ENCODE measurements at places on chromosomes 1 and 21.

DNA sequence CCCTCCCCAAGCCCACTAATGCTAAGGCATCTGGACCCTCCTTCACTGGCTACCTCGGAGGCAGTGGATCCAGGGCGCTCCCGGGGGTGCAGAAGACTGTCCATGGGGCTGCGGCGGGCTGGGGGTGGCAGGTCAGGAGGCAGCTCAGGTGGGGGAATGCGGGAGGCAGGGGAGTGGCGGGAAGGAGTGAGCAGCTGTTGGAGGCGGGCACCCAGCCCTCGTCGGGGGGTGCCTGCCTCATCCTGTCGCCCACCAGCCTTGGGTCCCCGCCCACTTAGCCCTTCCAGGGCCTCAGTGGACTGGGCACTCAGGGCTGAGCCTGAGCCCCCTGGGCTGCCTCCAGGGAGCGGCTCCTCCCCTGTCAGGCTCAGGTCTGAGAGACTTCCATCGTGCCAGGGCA, 10.7 kb upstream of the GATAD2B start:
- DNase-seq, result no peak

DNA sequence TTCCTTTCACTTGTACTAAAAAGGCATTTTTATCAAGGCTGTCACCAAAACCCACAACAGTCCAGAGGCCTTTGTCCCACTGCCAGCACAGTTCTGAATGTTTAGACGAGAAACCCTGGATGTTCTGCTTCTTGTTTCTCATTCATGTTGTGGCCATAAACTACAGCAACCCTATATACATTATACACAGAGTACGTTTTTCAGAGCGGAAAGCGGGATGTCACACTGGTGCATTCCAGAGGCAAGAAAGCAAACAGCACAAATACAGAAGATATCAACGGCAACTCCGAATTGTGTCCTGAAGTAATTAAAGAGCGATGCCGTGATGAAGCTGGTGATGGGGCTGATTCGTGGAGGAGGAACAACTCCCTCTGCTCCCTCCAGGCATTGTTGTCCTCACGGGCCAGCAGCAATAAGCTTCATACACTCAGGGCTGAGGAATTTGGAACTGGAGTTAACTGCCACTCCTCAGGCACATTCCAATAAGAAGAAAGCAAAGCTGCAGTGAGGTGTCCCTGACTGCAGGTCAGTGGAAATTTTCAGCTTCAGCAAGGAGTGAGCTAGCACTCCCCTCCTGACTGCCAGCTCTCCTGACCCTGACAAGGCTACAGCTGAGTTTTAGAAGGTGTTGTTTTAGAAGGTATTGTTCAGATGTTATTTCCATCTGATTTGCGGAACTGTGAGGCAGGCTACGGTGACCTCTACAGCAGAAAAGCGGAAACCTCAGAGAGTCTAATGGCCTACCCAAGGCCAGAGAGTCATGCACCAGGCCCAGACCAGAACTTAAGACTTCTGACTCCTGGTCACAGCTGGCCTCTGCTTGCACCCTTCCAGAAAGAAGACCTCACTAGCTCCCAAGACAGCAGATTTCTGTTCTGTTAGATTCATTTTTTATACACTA, 149.0 kb downstream of the TGFBR3 start:
- no peak for DNase-seq

GRCh38 chr1:54283635-54284385, 83.8 kb downstream of the MRPL37 start:
- no peak for DNase-seq

DNA sequence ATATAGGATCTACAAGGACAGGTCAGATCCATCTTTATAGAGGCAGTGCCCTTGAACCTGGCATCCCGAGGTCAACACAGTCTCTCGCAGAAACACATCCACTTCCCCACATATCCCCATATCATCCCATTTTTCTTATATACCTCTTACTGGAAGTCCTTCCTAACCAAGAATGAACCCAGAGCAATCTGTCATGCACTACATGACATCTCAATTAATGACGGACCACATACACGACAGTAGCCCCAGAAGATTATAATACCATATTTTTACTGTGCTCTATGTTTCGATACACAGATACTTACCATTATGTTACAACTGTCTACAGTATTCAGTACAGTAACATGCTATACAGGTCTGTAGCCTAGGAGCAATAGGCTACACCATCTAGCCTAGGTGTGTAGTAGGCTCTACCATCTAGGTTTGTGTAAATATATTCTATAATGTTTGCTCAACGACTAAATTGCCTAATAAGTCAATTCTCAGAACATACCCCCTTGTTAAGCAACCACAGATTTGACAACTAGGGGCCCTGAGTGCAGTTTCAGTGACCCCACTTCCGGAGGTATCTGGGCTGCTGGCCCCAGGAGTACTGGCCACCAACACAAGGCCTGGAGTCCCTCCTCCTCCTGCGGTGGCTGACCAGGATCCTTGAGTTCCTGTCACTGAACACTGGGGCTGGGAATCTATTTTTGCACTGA, 28.1 kb downstream of the PTPN14 start:
- DNase-seq, result no peak

DNA sequence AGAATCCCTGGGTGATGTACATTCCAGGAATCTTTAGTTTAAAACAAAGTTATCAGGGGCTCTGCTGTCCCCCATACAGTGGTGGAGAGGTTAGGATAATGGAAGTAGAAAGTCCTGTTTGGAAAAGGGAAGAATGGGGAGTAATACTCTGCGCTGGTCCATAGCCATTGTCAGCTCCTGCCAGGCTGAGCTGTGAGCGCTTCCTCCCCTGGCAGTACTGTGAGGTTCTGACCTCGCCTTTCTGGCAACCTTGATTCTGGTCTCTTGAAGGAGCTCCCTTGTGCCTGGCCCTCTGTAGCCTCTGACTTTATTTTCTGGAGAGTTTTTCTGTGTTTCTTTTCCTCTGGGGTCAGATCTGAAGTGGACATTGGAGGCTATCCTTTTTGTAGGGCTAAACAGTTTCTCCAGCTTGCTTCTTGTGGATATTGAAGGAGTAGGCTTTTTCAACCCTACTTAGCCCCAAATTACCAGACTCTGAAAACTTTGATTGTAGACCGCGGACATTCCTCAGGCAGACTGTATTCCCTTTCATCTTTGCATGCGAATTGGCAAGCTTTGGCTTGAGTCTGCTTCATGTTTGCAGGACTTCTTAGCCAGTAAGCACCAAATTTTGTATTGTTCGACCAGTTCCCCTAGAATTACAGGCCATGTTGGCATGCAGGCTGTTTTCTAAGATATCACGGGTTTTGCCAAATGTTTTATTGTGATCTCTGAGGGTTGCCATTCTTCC, 13.8 kb downstream of the UBE4B start:
- DNase-seq, result no peak

DNA sequence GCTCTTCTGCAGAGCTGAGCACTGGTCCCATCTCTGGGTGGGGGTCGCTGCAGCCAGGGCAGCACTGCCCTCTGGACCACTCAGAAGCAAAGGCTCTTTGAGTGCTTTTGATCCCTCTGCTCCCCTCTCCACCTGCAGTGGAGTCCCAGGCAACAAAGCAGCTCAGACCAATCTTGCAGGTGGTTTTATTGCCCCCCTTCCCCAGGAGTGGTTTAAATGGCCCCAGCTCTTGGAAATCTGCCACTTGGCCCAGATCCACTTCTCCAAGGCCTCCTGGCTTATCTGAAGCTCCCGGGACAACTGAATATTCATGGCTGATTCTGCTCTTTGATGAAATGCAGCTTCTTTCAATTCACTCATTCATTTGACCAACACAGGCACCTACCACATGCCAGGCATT, 2.7 kb downstream of the STUM start:
- no peak for DNase-seq

- no peak for DNase-seq
Observed at GRCh38 chr1:8667869-8668594, 149.4 kb downstream of the RERE start.

DNA sequence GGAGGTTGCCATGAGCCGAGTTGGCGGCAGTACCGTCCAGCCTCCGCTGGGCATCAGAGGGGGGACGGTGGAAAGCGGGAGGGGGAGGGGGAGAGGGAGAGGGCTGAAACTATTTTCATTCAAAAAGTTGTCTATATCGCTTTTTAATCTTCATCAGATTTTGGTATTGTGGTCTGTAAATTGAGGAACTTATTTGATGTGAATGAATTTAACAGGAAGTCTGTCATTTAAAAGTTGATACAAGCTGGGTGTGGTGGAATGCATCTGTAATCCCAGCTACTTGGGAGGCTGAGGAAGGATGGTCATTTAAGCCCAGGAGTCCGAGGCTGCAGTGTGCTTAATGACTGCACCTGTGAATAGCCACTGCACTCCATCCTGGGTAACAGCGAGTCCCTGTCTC, 3.0 kb upstream of the EPHX4 start:
- no peak for DNase-seq

DNA sequence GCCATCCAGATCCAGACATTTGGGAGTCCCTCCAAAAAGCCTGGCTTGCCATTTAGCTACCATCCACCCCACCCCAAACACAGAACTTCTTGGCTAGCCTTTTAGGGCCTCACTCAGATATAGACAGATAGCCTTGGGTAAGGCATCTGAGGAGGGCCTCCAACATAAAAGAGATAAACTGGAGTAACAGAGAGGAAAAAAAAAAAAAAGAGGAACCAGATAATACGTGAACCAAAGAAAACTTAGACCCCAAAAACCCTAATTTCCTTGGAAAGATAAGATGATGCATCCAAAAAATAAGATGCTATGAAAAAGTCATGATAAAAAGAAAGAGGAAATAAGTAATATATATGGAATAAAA, 19.8 kb upstream of the LSS start:
- no peak for DNase-seq

- no peak for DNase-seq
Observed at GRCh38 chr1:74436078-74436477, 76.3 kb downstream of the LRRC53 start.

GRCh38 chr1:33381977-33382376, 48.9 kb downstream of the PHC2 start:
- DNase-seq, result no peak

DNA sequence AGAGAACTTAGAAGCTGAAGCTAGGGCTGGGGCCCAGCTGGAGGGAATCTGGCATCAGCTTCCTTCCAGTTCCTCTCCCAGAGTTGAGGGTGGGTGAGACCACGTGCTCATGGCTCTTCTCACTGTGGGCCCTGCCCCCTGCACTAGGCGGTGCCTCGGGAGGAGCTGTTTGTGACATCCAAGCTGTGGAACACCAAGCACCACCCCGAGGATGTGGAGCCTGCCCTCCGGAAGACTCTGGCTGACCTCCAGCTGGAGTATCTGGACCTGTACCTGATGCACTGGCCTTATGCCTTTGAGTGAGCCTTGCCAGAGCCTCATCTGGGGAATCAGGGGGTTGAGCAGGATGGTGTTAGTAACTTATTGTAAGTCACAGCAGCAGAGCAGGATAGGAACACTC, 16.1 kb downstream of the AKR1A1 start:
- no peak for DNase-seq

GRCh38 chr21:32712043-32712442, 15.8 kb downstream of the SYNJ1 start:
- DNase-seq, result no peak

DNA sequence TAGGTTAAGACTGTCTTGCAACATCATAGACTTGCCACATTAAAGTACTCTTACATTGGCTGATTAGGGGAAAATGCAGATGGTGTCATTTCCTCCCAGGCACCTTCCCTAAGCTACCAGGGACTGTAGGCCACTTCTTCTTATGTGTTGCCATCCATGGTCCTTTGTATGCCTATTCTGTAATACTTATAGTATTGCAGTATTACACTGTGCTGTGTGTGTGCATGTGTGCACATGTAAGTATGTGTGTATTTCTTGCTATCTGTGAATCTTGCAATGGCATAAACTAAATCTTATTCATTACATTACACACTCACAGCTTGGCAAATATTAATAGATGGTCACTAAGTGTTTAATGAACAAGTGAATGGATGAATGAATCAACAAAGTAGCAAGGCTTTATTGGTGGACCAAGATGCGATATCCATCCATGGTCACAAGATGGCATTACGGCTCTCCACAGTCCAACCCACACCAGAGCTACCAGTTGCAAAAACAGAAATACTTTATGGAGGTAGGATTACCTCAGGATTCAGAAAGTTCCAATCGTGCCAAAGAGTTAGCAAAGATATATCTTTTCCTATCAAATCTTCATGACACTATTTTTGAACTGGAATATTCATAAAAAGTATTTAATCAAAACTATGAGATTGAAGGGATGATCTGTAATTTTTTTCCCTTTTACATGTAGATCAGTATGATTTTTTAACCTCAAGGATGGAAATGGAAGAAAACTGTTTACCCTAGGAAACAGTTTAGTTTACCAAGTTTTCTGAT, 160.2 kb downstream of the DENND1B start:
- peak; percentile 33 for DNase-seq

DNA sequence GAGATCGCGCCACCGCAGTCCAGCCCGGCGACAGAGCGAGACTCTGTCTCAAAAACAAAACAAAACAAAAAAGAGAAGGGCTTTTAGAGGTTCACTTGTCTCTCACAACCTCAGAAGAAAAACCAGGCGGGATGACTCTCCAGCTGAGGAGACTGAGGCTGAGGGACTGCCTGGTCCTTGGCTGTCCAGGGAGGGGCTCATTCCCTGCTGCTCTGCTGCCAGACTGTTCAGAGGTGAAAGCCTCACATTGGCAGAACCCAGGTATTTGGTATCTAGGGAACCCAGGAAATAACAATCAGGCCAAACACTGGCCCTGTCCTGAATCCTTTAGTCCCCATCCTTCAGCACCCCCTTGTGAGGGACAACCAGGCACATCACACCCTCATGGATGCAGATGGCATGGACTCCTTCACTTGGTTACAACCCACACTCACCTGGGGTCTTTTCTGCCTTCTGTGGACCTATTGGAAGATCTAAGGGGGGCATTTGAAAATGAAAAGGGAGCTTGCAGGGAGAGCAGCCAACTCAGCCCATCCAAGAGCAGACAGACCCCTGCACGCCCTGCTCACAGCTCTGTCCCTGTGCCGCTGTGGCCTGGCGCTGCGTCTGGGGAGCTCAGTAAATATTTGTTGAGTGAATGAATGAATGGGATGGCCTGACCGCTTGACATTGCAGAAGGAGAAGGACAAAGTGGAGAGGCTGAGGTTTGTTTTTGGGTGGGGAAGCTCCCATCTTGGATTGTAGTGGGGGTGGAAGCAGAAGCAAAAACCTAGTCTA, 33.4 kb downstream of the CD247 start:
- no peak for DNase-seq

GRCh38 chr1:14954210-14954609, 199.3 kb upstream of the TMEM51 start:
- DNase-seq, result no peak

DNA sequence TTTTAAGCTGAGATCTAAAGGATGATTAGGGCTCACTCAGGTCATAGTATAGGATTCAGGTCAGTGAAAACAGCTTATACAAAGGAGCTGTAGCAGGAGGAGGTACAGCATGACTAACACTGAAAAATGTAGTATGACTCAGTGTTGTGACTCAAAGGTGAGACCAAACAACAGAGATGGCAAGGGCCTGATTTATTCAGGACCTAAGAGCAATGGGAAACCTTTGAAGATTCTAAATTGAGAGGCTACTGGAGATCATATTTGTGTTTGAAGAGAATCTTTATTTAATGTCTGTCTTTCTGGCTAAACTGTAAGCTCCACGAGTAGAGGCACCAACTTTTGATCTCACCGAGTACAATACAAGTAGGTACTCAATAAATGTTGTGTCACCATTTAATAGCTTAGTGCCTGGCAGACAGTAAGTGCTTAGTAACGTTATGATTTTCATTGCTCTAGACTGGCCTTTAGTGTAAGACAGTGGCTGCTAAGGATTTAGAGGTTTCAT, 43.5 kb downstream of the PRKAA2 start:
- peak; percentile 65 for DNase-seq
